ENCODE measurements at places on chromosomes 4 and X.
A peak's percentile ranks its signal among the peaks of the same experiment; 100 is the strongest.

DNA sequence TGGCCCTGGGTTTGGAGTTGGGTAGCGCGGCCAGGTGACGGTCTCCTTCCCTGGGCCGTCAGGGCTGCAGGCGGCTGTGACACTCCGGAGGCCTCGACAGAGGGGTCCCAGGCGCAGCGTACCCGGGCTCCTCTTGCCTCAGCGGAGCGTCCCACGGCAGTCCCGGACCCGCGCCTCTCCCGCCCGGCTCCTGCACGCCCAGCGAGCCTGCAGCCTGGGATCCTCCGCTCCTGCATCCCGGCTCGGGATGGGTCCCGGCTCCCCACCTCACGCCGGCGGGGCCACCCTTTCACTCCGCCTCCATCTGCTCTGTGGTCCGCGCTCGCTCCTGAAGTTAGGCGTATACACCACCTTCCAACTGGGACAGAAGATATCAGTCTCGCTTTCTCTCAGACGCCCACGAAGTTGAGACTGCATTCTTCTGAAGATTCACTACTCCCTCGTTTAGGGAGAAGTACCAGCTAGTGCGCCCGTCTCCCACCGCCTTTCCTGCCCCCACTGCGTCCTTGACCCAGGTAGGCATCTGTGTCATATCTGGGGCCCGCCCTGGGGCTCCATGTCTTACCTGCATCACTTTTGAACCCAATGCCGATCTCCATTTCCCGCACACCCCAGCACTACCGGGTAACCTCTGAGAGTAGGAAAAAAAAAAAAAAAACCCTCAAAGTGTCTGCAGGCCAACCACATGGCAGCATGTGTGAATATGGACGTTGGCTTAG lies 32.3 kb upstream of the KDR start:
- no peak for DNase-seq

DNA sequence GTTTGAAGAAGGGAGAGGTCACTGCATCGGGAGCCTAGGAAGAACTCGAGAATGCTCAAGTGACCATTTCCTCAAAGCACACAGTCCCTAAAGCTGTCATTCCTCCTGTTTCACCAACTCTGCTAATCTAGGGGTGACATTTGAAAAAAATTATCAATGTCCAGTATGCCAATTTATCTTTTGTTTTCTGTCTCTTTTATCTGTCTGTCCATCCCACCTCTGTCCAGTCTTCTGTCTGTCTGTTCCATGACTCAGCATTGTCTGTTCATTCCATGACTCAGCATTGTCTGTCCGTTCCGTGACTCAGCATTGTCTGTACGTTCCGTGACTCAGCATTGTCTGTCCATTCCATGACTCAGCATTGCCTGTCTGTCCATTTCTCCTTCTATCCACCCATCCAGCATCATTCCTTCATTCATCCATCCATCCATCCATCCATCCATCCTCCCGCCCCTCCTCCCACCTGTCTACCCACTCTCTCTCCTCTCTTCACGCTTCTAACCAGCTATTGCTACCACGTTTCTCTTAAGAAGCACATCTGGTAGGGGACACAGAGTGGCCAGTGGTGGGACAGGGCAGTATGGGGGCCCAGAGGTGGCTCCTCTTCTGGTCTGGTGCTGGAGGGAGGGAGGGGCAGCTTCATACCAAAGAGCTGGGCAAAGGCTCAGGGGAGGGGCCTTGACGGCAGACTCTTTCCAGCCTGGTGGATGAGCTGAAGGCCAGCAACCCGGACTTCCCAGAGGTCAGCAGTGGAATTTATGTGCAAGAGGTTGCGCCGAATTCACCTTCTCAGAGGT lies 34.1 kb downstream of the HTRA3 start:
- peak; percentile 3 for DNase-seq

DNA sequence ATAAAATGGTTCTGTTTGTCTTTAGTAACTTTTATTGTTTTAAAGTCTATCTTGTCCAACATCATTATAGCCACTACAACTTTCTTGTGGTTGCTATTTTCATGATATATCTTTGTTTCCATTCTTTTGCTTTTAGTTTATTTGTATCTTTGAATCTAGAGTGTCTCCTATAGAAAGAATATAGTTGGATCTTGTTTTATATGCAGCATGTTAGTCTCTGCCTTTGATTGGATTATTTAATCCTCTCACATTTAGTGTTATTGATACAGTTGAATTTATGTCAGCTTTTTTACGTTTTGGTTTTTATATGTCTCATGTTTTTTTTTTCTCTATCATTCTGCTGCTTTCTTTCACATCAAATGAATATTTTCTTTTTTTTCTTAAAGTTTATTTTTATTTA lies 98.1 kb downstream of the VSIG4 start:
- DNase-seq = no peak

DNA sequence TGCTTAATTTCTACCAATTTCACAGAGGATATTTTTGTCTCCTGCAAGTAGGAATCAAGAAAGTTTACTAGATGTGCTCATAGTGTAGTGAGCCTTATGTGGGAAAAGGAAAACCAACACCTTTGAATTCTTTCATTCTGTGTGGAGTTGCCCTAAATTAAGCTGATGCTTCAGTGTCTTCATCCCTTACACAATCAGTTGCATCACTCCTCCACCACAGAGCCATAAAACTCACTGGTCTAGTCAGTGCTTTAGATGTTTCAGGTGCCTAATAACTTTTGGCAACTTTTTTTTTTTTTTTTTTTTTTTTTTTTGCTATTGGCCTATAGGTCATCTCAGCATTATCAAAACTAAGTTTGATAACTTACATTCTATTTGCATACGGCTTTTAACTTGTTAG lies 41.5 kb downstream of the HHIP start:
- DNase-seq = no peak

- DNase-seq = no peak
Measured at GRCh38 chrX:142994988-142995387, 30.7 kb upstream of the SPANXN4 start.

DNA sequence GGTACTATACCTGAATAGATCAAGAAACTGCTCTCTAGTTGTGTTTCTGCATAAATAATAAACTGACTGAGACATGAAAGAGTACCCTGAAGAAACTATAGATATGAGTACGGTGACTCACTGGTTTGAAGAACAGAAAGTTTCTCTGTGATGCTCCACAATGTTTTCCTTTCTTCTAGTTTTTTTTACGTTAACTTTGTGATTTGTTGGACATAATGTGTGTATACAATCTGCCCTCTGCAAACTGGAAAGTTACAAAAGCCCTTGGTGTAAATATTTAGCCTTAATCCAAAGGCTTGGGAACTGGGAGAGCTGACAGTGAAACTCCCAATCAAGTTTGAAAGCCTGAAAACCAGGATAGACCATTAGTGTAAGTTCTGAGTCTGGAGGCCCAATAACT lies 31.6 kb upstream of the PAPSS1 start:
- DNase-seq = no peak
